ENCODE measurements at places on chromosomes 5 and 9.

- no peak for DNase-seq
Measured at GRCh38 chr5:152864991-152865390, 459.9 kb upstream of the NMUR2 start.

DNA sequence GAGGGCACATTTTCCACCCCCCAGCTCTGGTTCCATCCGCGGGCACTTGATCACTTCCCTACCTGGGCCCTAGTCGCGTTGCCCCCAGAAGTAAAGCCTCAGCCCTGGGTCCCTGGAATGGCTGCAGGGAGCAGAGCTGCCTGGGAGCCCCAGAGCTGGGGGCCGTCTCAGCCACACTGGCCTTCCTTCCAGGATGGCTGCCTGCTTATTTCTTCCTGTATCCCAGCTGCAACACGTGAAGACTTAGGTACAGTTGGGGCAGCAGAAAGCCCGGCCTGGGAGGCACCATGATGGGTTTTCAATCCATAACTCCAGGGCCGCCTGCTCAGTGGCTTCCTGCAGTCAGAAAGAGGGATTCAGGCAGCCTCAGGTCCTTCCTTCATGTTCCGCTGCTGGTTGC, 232.3 kb downstream of the IRX2 start:
- no peak for DNase-seq

- DNase-seq = no peak
Measured at GRCh38 chr9:137321726-137322361, 19.8 kb upstream of the NRARP start.

DNA sequence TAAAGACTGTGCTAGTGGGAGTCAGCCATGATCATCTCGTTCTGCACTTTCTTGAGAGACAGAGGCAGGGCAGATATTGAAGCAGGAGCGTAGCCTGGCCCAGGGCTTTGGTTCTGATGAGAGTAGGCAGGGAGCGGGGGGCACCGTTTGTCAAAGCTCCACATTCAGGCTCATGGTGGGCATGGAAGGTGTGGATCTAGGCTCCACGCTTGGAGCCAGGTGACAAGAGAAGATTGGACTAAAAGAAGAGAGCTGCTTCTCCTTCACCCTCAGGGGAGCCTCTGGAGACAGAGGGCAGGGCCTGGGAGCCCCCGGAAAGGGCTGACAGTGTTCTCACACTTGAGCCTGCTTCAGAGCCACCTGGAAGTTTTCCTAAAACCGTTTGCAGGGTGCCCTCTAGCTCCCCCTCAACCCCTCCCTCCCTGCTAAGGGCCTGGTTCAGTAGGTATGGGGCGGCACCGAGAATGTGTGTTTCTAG, 24.7 kb upstream of the FCN2 start:
- no peak for DNase-seq

- DNase-seq = peak; percentile 11
Measured at GRCh38 chr9:37904445-37905130, 661 bp upstream of the SLC25A51 start.

- DNase-seq = no peak
Measured at GRCh38 chr5:30502277-30502676, 691.2 kb upstream of the CDH6 start.

GRCh38 chr9:36123515-36123914, 13.0 kb upstream of the GLIPR2 start:
- DNase-seq = no peak

GRCh38 chr9:4126996-4127395, 172.9 kb downstream of the GLIS3 start:
- no peak for DNase-seq

DNA sequence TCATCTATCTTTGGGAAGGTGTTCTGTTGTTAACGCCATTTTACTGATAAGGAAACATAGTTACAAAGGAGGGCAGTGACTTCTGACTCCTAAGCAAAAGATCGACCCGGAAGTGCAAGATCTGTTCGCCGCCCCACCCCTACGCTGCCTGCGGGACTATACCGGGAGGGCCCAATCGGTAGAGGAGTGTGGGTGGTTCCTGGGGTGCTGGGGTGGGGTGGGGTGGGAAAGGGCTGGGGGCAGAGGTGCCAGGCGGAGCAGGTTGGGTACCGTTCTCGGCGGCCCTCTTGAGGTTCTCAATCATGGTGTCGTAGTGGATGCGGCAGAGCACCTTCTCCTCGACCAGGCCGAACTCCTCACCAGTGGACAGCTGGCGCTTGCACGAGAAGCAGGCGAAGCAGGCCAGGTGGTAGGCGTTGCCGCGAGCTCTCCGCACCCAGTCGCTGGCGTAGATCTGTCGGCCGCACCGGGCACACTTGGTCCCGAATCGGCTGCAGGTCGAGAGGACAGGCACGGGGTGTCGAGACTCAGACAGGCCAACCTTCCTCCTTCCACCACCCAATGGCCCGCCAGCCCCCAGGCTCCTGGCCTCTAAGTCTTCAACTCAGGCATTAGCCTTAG, 11.8 kb downstream of the LHX6 start:
- DNase-seq = no peak

- no peak for DNase-seq
Measured at GRCh38 chr5:178442405-178443257, 147.6 kb downstream of the COL23A1 start.

DNA sequence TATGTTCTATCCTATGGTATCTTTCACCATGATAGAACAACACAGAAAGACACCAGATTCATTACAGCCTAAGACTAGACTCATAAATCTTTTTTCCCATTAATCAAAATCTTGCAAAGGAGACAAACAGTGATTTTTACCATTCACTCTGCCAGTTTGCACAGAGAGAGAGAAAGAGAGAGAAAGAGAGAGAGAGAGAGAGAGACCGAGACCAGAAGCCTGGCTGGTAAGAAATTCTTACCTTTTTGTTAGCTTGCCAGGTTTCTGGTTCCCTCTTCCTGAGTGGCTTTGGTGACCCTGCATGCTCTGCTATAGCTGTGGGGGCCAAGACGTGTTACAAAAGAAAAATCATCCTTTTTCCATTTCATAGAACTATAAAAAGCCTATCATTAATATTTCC, 18.6 kb downstream of the TMEM161B start:
- DNase-seq = no peak

GRCh38 chr9:132008184-132008803, 71.4 kb downstream of the MED27 start:
- DNase-seq = no peak

DNA sequence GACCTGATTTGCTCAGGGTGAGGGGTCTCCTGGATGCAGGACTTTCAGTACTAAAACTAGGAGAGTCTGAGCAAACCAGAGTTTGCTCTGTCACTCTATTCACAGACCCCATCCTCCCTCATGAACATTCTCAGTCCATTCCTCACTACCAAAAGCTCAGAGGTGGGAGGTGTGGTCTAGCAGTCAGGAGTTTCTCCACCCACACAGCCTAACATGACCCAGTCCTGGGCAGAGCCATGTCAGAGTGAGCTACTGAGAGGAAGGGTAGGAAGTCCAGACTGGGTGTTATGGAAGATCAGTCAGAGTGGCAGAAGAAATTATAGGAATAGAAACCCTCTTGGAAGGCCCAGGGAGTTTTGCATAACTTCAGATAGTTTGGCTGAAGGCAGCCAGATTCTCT, 113.3 kb upstream of the GRAMD2B start:
- no peak for DNase-seq

GRCh38 chr9:98017306-98017705, 34.2 kb downstream of the ANP32B start:
- no peak for DNase-seq

DNA sequence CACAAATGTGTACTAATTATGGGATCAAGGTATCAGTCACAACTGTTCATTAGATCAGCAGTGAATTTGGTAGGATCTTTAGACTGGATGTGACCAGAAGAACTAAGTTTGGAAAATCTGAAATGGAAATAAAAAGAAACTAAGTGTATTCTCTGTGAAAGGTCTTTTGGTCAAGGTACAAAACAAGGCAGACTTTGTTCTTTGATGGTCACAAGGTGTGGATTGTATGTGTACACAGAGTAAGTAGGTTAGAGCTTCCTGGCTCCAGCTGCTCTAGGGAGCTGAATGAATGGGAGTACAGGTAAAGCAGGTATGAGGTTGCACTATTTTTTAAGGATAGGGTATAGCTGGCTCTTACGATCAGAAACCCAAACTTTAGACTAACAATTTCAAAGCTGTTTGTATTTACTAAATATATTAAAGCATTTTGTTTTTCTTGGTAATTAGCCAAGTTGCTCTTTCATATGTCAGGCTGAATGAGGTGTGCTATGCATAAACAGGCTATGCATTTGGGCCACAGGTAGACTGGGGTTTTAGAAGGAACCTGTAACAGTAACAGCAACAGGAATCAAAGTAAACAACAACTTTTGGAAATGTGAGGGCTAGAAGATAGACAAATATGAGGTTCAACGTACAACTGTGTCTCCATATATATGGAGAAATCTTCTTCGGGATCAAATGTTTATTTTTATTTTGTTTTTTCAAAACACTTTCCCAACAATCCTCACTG, 32.5 kb downstream of the FAM169A start:
- DNase-seq = no peak

DNA sequence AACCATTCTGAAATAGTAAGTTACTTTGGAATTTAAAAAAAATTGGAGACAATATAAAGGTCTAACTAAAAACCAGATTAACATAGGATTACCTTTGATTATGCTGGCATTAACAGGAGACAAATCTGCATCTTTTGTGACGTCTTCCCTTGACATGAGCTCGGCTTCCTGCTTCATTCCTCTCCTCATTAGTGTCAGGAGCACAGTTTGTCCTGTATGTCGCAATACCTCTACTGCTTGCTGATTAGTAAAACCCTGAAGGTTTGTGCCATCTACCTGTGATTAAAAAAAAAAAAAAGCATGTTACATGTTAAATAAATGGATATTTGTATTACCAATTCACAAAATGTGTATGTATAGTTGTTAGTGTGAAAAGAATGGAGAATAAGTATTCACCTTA, 73.7 kb downstream of the MPDZ start:
- no peak for DNase-seq

- DNase-seq = no peak
Measured at GRCh38 chr5:155886311-155887031, 440.5 kb upstream of the SGCD start.

GRCh38 chr5:131846536-131846935, 49.7 kb upstream of the FNIP1 start:
- DNase-seq = no peak

DNA sequence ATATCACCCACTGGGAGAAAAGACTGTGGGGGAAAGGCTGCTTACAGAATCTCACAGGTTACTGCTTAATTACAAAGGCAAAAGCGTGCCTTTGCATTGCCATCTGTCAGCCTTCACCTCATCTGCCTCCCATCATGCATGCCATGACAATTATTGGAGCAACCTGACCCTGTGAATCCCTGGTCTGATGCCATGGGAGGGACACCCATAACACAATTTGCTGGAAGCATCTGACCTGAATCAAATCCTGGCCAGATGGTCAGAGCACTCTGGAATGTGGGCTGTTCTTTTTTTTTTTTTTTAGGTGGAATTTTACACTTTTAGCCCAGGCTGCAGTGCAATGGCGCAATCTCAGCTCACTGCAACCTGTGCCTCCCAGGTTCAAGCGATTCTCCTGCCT, 11.6 kb upstream of the RETREG1 start:
- DNase-seq = peak; percentile 72

DNA sequence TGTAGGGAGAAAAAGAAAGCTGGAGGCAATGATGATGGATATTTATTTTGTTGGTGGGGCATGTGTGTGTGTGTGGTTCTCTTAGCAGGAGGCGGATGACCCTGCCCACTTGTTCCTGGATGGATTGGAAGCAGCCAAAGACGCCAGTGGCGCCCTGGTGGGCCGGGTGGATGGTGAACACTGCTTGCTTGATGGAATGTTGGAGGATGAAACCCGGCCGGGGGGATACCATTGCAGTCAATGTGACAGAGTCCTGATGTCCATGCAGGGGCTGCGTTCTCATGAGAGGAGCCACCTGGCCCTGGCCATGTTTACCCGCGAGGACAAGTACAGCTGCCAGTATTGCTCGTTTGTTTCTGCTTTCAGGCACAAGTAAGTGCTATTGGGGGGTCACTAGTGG, 69.2 kb downstream of the ZNF462 start:
- DNase-seq = no peak

- DNase-seq = no peak
Measured at GRCh38 chr5:124463851-124464250, 282.6 kb downstream of the ZNF608 start.

DNA sequence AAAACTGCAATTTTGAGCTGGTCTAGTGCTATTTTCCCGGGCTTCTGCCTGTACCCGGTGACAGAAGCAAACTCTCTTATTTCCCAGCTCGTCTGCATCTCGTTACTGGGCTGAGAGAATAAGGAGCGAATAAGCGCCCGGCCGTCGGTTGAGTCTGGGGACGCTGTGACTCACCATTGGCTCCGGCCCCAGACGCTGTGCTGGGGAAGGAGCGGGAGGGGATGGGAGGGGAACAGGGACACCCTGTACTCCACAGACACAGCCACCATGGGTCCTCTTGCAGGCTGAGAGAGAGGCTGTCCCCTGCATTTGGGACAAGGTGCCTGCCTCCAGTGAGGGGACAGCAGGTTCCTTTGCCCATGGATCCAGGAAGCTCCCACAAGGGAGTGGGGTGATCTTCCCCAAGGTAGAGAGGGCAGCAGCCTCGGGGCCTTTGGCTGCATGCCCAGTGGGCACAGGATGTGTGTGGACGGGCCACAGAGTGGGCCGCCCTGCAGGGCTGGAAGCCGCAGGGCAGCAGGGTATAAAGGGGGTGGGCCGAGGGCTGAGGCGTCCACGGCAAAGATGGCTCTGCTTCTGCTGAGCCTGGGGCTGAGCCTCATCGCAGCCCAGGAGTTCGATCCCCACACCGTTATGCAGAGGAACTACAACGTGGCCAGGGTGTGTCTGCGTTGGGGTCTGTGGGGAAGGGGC, at the start of gene LCN9:
TSS of gene LCN9 (plus strand) at position 552 of the 693 bp plus-strand sequence. CDS start at position 565, 13 bp downstream.
- no peak for DNase-seq

- peak; percentile 61 for DNase-seq
Measured at GRCh38 chr5:68730220-68730978, 363.4 kb upstream of the SLC30A5 start.

GRCh38 chr5:142079306-142079721, 29.3 kb upstream of the NDFIP1 start:
- no peak for DNase-seq

GRCh38 chr9:4581861-4582565, 80.1 kb upstream of the PLPP6 start:
- no peak for DNase-seq

- no peak for DNase-seq
Measured at GRCh38 chr9:138045541-138046490, 168.2 kb downstream of the CACNA1B start.

- DNase-seq = peak; percentile 21
Measured at GRCh38 chr9:15642369-15642962, 89.6 kb downstream of the CCDC171 start.

- peak; percentile 52 for DNase-seq
Measured at GRCh38 chr5:138489683-138490061, 24.4 kb downstream of the EGR1 start.

DNA sequence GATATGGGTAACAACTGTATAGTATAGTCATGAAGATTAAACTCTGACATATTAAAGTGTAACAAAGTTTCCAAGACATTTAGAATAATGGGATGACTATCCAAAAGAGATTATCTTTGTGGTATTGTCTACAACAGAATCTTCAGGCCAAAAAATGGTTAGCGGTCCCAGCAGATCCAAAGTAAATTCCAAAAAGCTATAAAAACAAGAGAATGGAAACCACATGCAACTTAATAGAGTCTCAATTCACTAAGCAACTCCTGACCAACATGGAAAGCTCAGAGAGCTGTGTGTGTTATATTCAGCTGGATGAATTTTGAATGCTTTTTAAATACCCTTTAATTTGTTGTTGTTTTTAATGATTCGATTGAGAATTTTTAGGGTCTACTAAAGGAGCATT, 688.2 kb downstream of the CETN3 start:
- DNase-seq = no peak

GRCh38 chr5:80957031-80957761, 3.0 kb upstream of the RASGRF2 start:
- DNase-seq = no peak
